Activated T-helper 1 cell treated with Interleukin-2 at 50 U/mL for 16 hours (primary cell): ENCODE measurements at places on chromosomes 2 and 18.

DNA sequence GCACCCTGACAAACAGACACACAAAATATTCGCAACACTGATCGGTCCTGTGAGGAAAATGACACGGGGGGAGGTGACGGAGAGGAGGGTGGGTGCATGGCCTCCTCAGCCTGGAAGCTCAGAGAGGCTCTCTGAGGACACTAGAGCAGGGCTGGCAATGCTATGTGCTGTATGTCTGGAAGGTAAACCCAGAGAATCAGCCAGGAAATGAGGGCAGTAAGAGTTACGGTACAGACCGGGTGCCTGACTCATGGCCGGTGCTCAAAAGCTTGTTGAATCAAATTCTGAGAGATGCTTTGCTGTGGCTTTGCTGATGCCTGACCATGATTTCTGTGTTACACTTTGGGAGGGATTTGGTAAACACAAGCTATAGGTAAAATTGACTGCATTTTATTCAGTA, 81.9 kb downstream of the CCDC93 start:
- DNase-seq, result no peak

DNA sequence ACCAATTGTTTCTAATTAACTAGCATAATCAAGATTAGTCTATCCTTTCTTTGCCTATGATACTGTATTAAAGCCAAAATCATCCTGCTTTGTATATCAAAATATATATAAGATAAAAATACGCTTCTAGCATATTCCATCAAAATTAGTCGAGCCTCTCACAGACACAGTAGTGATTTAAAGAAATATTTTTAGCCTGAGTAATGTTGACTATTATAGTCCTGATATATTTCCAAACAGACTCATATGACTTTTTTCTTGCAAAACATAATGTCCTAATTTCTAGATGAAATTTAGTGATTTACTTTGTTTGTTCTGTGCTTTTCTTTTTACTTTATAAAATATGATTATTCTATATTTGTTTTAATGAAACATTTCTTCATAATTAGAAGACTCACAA, 30.9 kb downstream of the FAP start:
- DNase-seq, result no peak

- no peak for DNase-seq
These were observed 409.2 kb upstream of the SPHKAP start for GRCh38 chr2:228590681-228591080.

GRCh38 chr18:5894611-5895298, 567 bp downstream of the TMEM200C start:
- no peak for DNase-seq
